ENCODE measurements at places on chromosomes 2 and 18. TPM values are rescaled to one million over a fixed set of nuclear protein-coding genes. Genes with fewer than 3 reads are reported as not detected.

DNA sequence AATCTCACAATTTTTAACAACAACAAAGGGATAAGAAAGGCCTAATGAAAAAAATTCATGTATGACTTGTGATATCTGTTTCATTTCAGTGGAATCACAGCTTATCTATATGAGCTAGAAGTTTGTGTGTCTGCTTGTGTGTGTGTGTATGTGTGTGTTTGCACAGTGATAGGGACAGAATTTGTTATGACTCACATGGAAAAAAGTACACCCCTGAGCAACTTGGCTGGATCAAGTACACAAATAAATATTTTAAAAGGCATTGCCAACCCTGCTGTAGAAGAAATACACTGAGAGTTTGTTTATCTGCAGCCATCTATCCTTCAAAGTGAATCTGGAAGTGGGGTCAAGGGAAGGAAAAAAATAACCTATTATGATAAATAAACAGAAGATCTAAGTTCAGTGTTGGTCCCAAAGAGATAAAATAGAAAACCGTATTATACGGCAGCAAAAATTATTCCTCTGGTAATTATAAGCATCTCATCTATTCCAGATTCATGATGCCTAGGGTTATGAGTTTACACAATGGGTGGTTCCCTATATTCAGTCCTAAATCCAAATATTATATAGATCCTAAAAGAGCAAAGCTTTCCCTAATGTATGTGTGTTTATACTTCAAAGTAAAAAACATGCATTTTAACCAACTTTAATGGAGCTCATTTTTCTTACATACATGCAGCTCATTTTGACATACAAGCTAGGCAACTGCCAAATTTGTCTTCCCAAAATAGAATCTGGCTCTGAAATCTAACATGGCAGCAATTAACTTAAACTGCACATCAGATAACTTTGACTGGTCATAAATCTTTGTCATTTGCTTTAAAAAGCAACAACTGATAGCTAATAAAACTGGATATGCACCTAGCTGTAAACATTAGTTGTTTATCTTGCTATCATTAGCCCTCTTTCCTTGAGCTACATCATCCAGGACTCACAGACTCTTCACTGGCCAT is 420.6 kb downstream of the IRS1 start:
- H3K27me3 ChIP-seq = no peaks in the 10 kb centered on the region
- DNase-seq = no peak
- no peaks in the 10 kb centered on the region for H3K4me1 ChIP-seq
- H3K36me3 ChIP-seq = no peaks in the 10 kb centered on the region
- no peak overlapping the region for H3K27ac ChIP-seq

DNA sequence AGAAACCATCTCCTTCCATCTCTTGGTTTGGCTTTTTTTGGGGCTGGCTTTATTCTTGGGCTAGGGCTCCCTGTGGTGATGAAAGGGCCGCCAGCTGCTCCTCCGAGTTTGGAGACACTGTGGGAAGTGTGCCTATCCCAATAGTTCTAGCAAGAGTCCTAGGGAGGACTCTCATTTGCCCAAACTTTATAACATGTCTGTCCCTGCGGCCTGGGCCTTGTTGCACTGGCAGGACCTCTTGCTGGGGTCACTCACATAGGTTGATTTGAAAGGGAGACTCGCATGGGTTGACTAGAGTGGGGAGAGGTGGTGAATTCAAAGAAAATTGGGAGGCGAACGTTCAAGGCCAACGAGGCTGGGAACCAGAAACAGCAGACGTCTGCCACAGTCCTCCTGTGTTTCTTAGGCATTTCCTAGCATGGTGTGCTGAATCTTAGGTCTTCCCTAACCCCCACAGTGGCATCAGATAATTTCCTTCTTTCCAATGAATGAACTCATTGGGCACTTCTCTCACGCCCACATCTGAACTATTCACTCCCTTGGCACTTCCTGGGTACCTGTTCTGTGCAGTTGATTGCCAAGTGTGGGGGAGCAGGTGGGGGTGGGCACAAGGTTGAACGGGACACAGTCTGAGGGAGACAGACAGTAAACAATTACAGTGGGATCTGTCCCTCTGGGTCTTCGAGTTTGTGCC is 26.8 kb downstream of the NIFK start:
- H3K4me3 ChIP-seq = no peak overlapping the region
- H3K27me3 ChIP-seq = no peaks in the 10 kb centered on the region
- H3K36me3 ChIP-seq = no peaks in the 10 kb centered on the region
- H3K4me1 ChIP-seq = 0 out of 2 replicates have a peak, but pooled peaks cover 3% of the 10 kb centered on the region
- DNase-seq = no peak

Gene TRAF3IP1
- 19.4 TPM for total RNA-seq

Gene TCF7L1
- total RNA-seq = 10.3 TPM

Gene ANKRD30BL
- not detected for total RNA-seq

DNA sequence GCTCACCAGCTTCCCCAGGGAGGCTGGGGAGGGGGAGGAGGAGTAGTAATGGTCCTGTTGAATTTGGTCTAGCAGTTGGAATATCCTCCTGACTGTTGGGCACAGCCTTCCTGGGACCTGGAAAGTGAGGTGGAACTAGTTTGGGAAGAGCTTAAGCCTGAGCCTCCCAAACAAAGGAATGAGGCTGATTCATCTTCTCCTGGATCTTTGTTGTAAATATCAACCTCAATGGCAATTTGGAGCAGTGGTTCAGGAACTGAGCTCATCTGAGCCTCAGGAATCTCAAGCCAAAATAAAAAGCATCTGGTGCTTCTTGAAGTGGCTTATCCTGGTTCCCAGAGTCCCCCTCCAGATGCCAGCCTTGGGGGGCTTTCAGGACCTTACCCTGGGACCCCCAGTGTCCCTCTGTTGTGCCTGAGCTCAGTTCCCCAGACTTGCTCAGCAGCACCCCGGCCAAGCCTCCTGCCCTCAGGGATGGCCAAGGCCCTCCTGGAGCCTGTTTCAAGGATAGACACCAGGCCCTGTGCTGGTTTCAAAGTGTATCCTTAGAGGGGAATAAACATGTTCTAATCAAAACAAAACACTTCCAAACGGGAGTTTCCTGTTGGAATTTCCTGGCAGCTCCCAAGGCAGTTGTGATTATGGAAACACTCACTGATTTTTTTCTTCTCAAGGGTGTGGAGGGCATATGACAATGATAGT is 112.6 kb downstream of the DDX1 start:
- no peak for DNase-seq
- no peaks in the 10 kb centered on the region for H3K4me1 ChIP-seq
- H3K36me3 ChIP-seq = no peaks in the 10 kb centered on the region
- no peak overlapping the region for H3K27ac ChIP-seq
- no peaks in the 10 kb centered on the region for H3K27me3 ChIP-seq

DNA sequence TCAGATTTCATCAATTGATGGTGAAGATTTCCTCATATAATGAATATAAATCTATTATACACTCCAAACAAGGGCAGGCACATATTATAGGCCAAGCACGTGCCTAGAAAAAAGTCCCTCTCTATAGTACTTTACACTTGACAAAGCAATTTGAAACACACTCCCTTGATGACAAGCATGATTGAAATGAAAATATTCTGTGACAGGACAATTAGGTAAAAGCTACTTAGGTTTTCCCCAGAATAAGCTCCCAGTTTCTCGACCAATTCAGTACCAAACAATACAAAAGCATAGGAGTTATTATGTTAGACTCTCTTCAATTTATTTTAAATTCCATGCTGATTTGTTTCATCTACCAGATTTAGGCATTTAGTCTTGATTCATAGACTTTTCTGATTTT is 47.7 kb downstream of the CCDC68 start:
- H3K27ac ChIP-seq = no peak overlapping the region
- no peaks in the 10 kb centered on the region for H3K36me3 ChIP-seq
- no peak overlapping the region for H3K4me3 ChIP-seq
- no peak for DNase-seq
- no peaks in the 10 kb centered on the region for H3K27me3 ChIP-seq

- H3K4me1 ChIP-seq = no peaks in the 10 kb centered on the region
- DNase-seq = no peak
- H3K27me3 ChIP-seq = no peaks in the 10 kb centered on the region
- no peaks in the 10 kb centered on the region for H3K36me3 ChIP-seq
Observed at GRCh38 chr2:12428324-12428723, 288.4 kb upstream of the TRIB2 start.

GRCh38 chr2:191985740-191986139 is 138.9 kb upstream of the CAVIN2 start:
- no peak overlapping the region for H3K27ac ChIP-seq
- no peaks in the 10 kb centered on the region for H3K4me1 ChIP-seq
- no peak overlapping the region for H3K4me3 ChIP-seq
- no peaks in the 10 kb centered on the region for H3K27me3 ChIP-seq

- H3K4me1 ChIP-seq = no peaks in the 10 kb centered on the region
- no peak overlapping the region for H3K4me3 ChIP-seq
- no peak overlapping the region for H3K27ac ChIP-seq
- H3K27me3 ChIP-seq = no peaks in the 10 kb centered on the region
- no peaks in the 10 kb centered on the region for H3K36me3 ChIP-seq
- no peak for DNase-seq
Observed at GRCh38 chr2:116696223-116696622, 1118.3 kb upstream of the DDX18 start.

DNA sequence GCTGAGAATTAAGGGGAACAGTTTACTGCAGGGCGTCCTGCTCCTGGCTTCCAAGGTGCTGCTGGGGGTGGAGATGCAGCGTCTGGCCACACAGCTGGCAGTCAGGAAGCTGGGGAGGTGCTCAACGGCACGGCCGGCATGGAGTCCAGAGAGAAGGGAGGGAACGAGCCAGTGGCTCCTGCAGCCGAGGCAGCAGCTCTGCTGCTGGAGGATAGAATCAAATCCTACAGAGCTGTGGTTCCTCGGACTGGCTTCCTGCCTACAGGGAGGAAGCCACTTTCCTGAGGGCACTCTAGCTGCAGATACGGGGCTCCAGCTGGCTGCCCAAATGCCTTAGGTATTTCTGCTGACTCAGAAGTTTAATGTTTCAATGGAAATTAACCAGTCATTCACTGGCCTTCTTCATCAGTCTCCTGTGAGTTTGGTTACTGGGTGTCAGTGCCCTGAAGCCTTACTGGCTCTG is 266.3 kb downstream of the TWIST2 start:
- H3K4me1 ChIP-seq = peaks cover 4% of the 10 kb centered on the region
- DNase-seq = no peak
- H3K27ac ChIP-seq = no peak overlapping the region
- H3K27me3 ChIP-seq = no peaks in the 10 kb centered on the region

Gene CFAP65
- total RNA-seq = 0.52 TPM

Measured in HCT116 (cell line).